Neural crest cell (in vitro differentiated cells): ENCODE measurements at places on chromosomes 5 and 9. TPM values are rescaled to one million over a fixed set of nuclear protein-coding genes. Genes with fewer than 3 reads are reported as not detected.
A peak's percentile ranks its signal among the peaks of the same experiment; 100 is the strongest.

SOHLH1 gene
- total RNA-seq: not detected in 2 replicates

PAX5 gene
- 18.1 and 19.5 TPM in 2 replicates for total RNA-seq

PITX1 gene
- total RNA-seq: not detected in 2 replicates

STPG3 gene
- 0.26 TPM in 1 of 2 replicates, not detected in the other for total RNA-seq

PCDHB8 gene
- total RNA-seq: 1.3 and 1.8 TPM in 2 replicates

PROP1 gene
- not detected in 2 replicates for total RNA-seq

FOXD4L5 gene
- total RNA-seq: 0.34 and 0.37 TPM in 2 replicates

HAPLN1 gene
- 0.75 and 1.4 TPM in 2 replicates for total RNA-seq

- peaks cover 46% of the 10 kb centered on the region for H3K4me1 ChIP-seq
- no peak for DNase-seq
- no peak overlapping the region for H3K4me3 ChIP-seq
- no peaks in the 10 kb centered on the region for H3K27me3 ChIP-seq
- H3K27ac ChIP-seq: peak overlapping the region; percentile 43
Measured at GRCh38 chr9:124272979-124273378, 15.2 kb downstream of the NEK6 start.

DNA sequence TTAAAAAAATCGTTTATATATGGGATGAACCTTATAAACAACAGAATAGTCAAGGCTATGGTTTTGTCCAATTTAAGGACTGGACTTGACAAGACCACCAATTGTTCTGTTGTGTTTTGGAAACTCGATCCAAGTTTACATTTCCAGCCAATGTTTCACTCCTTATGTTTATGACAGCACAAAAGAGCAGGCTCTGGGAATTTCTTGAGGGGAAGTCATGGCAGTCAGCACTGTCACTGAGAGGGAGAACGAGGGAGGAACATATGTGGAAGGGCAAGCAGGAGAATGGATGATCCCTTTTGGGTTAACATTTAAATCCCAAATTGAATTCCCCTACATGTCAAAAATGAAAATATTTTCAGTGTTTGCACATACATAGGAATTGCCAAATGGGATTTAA is 292.5 kb downstream of the MARCHF11 start:
- DNase-seq: no peak
- H3K4me1 ChIP-seq: no peaks in the 10 kb centered on the region
- no peak overlapping the region for H3K27ac ChIP-seq
- H3K27me3 ChIP-seq: no peaks in the 10 kb centered on the region
- no peak overlapping the region for H3K4me3 ChIP-seq

DNA sequence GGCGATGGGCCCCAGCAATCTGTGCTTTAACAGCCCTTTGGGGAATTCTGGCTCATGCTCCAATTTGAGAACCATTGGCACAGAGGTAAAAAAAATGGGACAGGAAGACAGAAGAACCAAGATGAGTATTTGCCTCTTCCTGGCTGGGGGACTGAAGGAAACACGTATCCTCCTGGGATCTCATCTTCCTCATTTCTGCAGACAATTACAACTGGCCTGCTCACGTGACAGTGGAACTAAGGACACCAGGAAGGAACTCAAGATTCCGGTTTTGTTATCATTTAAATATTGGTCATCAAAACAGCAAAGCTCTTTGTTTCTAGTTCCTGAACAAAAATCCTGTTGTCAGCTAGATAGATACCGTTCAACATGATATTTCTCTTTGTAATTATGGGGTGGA is 216.0 kb upstream of the DAP start:
- peaks cover 3% of the 10 kb centered on the region for H3K4me1 ChIP-seq
- no peak overlapping the region for H3K4me3 ChIP-seq
- DNase-seq: no peak
- peaks cover 29% of the 10 kb centered on the region for H3K36me3 ChIP-seq

DNA sequence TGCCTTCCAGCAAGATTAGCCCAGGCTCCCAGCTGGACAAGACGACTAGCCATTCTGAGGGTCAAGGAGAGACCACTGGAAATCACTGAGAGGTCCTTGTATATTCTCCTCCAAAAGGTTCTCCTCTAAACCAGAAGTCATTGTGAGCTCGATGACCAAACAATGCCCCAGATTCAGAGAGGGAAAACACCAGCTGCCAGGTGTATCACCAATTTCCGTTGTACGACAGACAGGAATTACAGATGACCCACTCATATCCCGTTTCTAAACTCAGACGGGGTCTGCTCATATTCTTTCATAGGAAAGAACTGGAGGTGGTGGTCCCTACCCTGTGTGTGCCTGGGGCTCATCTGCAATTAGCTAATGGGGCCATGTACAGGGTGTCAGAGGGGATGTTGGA is 14.2 kb downstream of the FAXDC2 start:
- no peak for DNase-seq
- H3K36me3 ChIP-seq: no peaks in the 10 kb centered on the region
- H3K4me3 ChIP-seq: no peak overlapping the region
- H3K27ac ChIP-seq: no peak overlapping the region
- peaks cover 6% of the 10 kb centered on the region for H3K4me1 ChIP-seq
- no peaks in the 10 kb centered on the region for H3K27me3 ChIP-seq

GRCh38 chr9:81848472-81848871 is 79.8 kb upstream of the SPATA31D4 start:
- peaks cover 7% of the 10 kb centered on the region for H3K4me1 ChIP-seq
- no peaks in the 10 kb centered on the region for H3K36me3 ChIP-seq
- no peak overlapping the region for H3K27ac ChIP-seq
- DNase-seq: no peak

GRCh38 chr5:147303976-147304375 is 69.2 kb downstream of the STK32A start:
- no peaks in the 10 kb centered on the region for H3K4me1 ChIP-seq
- H3K27ac ChIP-seq: no peak overlapping the region
- no peaks in the 10 kb centered on the region for H3K36me3 ChIP-seq
- H3K27me3 ChIP-seq: no peaks in the 10 kb centered on the region
- no peak for DNase-seq
- H3K4me3 ChIP-seq: no peak overlapping the region

DNA sequence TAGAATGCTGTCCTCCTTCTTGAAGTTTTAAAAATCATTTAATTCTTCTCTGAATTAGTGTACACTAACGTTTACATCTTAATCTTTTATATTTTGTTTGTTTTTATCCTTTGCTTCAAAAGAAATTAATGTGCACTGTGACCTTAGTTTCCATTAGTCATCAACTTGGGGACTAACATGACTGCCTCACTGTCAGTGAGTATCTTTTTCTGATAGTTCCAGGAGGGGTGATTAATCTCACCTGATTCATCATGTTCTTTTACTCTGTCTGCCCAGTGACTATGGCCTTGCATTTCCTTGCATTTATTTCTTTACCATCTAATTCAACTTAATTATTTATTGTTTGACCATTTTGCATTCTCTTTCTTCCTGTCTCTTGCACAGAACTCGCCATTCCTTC is 33.4 kb upstream of the NR3C1 start:
- H3K36me3 ChIP-seq: no peaks in the 10 kb centered on the region
- peaks cover 15% of the 10 kb centered on the region for H3K4me1 ChIP-seq
- no peak for DNase-seq
- no peaks in the 10 kb centered on the region for H3K27me3 ChIP-seq
- no peak overlapping the region for H3K27ac ChIP-seq

GRCh38 chr9:115340314-115340713 is 222.4 kb upstream of the TNC start:
- no peak for DNase-seq
- H3K4me3 ChIP-seq: no peak overlapping the region
